D721Med (cell line): ENCODE measurements at places on chromosomes 3 and 15.

DNA sequence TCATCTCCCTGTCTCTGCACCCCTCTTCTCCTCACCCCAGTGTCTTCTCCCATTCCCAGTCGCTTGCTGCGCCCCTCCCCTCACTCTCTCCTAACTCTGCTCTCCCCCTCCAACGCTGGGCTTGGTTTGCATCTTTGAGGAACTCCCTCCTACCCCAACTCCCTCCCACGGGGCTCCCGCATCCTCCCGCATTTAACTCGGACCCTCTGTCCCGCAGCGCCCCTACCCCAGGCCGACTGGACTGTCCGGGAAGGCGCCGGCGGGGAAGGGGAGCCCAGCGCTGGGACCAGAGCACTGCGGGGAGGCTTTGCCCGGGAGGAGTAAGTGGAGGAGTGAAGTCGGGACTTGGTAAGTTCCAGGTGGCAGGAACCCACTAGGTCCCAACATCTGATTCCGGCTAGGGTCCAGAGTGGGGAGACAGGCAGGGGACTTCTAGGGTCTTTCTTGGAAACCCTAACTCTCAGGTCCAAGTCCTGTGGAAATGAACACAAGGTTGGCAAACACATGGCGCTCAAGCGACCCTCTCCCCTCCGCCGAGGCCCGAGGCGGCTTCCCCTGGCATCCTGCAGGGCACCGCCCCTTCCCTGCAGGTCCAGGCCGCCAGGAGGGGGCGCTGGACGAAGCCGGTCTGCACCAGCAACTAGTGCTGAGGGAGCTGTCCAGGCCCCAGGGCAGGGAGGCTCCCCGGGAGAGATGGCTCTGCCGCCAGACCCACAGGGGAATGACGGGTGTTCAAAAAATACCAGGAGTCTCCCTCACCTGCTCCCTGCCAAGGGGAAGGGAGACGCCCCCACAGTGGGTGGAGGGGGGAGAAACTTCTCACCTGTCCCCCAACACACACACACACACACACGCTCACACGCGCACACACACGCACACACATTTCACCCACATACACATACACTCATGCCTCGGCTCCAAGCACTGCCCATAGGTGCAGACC lies 53.2 kb downstream of the LHFPL4 start:
- DNase-seq, result peak; percentile 60

DNA sequence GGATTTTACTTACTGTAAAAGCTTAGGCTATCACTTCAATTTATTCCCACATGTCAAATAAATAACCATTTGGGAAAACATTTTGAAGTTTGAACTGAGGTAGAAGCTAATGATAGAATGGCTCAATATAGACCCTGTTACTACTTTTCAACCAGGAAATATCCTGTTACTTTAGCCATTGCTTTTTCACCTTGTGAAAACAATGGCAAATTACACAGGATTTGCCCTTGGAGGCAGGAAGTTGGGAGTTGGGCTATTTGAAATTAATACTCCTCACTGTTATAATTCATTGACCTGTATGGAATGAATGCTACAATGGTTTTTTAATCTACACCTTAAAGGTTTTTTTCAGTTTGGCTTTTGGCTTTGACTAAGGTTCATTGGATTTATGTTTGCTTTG lies 98.1 kb upstream of the UBE2E2 start:
- DNase-seq, result no peak

DNA sequence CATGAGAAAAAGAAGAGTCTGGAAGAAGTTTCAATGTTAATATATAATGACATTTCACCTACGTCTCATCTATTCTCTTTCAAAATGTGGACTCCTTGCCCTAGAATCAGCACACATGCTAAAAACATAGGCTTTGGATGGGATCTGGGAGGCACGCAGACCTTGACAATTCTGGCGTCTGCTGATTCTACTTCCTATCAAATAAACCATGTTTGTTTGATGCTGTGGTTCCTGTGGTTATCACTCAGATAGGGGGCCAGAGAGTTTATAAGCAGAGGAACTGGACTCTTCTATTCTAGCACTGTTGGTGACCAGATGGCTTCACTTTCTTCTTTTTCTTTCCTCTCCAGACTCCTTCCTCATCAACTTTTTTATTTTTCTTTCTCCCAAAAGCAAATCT lies 336.8 kb downstream of the DIPK2A start:
- DNase-seq, result no peak

DNA sequence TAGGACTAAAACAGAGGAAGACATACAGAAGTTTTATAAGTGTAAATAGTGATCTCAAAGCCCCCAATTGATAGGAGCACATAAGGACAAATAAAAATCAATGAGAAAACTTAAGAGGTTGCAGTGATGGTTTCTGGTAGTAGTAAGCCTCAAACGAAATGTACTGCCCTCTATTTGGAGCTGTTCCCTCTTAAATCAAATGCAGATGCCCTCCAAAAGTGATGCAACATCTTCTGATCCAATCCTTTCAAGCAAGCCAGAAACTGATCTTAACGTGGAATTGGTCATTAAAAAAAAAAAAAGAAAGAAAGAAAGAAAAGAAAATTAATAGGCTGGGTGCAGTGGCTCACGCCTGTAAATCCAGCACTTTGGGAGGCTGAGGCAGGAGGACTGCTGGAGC lies 259.3 kb downstream of the ZBTB20 start:
- no peak for DNase-seq

DNA sequence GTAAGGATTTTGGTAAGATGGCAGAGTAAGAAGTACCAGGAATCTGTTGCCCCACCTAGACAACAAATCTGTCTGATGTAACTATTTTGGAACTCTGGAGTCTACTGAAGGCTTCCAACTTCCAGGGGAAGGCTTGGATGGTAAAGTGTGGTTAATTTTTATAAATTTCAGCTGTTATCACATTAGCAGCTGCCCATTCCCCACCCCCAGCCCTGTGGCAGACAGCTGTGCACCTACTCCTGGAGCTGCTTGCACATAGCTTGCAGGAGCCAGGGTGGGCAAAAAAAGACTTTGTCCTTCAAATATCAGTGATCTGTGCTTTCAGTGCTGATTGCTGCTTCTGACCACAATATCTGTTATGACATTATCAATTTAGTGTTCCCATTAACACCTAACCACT lies 47.4 kb downstream of the FRMD5 start:
- DNase-seq, result no peak

GRCh38 chr15:52171386-52171785 lies 19.8 kb downstream of the GNB5 start:
- no peak for DNase-seq

DNA sequence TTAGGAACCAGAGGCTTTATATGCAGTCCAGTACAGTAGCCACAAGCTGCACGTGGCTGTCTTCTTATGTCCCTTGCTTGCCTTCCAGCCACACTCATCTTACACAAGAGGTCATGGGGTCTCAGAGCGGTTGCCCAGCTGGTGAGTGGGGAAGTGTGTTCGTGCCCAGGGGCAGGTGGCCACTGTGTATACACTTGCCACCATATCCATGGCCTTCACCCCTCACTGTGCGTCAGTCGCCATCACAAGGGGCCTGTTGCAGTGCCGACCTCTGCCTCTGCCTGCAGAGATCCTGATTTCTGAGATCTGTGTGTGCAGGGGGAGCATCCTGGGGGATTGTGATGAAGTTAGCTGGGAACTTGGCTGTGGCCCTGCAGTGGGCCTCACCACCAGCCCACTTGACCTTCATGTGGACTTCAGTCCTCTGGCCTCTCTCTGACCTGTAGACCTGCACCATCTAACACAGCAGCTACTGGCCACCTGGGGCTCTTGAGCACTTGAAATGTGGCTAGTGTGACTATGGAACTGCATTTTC lies 43.1 kb upstream of the SACM1L start:
- DNase-seq, result no peak

DNA sequence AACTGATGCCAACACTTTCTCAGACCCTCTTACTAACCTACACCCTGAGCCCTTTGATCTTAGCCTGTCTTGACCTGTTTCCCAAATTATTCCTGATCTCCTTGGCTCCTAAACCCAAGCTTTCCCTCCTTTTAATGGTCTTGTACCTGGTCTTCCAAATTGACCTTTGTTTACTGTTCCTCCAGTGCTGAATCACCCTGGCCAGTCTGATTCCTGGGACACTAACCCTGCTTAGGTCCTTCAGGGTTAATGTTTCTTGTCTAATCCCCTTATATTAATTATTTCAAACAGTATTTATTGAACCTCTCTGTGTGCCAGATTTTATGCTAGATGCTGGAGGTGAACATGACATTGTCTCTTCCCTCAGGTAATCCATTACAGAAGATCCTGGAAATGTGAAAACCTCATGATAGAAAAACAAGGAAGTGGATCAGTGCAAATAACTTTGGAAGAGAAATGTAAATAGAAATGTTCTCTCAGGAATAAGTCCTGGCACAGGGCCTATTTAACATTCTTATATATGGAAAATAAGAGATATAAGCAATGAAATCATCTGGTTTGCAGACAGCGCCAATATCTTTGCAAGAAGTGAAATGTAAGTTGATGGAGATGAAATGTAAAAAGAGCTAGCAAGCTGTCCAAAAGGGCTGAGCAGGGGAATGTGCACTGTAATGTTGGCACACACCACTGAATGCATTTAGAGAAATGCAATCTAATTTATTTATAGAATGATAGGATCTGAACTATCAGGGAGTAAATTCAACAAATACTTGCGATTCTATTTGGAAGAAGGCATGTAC lies 20.7 kb downstream of the HGD start:
- DNase-seq, result no peak

DNA sequence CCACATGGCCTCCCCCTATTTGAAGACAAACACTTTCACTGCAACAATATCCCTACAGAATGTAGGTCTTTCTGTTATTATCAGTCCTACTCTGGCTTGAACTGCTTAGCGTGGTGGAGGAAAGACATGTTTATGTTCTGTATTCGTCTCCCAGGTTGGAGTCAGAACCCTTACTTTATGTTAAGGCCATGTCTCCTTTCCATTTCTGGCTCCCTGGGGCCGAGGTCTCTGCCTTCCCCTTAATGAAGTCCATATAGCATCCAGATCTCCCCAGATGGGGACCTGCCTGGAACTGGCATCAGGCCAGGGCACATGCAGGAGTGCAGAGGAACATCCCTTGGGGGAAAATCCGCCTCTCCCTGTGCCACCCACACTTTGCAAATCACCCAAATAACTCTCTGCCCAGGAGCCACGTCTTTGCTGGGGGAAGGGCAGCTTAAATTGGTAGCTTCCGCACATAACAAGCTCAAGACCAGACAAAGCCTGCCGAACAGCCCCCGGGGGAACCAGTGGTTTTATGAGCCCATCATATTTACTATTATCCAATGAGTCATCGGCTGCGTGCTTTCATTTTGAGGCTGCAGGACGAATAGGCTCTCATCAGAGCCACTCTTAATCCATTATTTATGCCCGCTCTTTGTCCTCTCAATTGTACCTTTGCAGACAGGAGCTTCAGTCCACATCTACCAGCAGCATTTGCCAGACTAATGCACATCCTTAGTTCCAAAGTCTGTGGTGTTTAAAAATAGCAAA lies 237.0 kb downstream of the UACA start:
- DNase-seq, result no peak

GRCh38 chr3:155231792-155232191 lies 61.7 kb downstream of the STRIT1 start:
- no peak for DNase-seq

- no peak for DNase-seq
These were observed 41.6 kb upstream of the ACKR4 start for GRCh38 chr3:132555306-132556035.

DNA sequence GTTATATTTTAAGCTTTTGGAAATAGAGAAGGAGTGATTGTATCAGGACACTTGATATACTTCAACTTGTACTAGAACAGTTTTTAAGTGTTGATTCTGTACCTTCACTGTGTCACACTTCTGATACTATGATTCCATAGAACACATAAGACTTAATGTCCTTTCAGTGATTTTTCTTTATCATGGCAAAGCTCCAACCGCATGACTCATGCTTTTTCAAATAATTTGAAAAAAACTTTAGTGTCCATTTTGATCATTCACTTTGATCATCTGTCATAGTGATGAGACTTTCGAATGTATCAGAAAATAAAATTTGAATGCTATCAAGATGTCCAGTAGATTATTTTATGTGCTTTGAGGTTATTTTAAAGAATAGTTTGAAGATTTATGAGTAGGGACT lies 32.0 kb downstream of the AP4E1 start:
- DNase-seq, result no peak

DNA sequence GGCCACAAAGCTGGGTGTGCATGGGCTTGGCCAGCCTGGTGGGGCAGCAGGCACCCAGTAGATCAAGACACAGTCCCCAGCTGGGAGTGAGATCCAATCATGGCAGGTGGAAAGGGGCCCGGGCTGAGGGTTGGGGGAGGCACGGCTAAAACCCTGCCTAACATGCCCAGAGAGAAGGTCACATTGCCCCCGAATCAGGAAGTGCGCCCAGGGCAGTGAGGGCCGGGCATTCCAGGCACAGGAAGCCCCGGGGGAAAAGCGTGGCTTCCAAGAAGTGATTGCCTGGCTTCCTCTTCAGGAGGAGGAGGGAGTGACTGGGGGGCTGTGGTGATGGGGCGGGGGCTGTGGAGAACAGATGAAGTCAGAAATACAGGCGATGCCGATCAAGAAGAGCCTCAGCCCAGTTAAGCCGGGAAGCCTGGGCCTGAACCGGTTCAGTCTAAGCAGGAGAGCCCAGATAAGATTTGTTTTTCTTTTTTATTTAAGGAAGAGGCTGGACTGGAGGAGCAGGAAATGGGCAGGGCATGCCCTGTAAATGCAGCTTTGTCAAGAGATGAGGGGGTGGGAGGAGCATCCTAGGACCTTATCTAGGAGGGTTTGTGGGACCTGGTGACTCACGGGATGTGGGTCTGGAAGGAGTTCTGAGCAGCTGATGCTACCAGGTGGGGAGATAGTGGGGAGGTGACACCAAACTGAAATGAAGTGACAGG lies 83.9 kb downstream of the CHSY1 start:
- no peak for DNase-seq

- DNase-seq, result no peak
These were observed 269.6 kb upstream of the ST8SIA2 start for GRCh38 chr15:92123962-92124656.

- DNase-seq, result no peak
These were observed 6.1 kb upstream of the SATB1 start for GRCh38 chr3:18431266-18431665.

DNA sequence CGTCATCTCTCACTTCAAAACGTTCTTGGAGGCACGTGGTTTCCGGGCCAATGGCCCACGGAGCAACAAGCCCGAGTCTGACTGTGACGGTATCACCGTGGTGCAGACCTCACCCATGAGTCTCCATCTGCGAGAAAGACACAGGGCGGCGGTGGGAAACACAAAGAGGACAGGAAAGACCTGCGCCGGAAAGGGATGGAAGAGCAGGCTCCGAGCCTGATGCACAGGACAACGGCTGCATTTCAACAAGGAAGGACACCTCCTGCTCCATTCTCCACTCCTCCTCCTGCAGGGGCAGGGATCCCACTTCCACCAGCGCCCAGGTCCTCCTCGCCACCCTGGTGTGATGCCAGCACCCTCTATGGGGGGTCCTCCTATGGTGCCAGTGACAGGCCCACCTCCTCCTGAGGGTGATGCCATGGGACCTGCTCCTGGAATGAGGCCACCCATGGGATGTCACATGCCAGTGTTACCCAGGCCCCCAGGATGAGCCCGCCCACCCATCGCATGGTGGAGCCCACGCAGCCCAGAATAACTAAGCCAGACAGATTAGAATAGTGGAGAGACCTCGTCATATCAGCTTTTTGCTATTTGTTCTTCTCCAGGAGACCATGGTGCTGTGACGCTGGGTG lies 73.0 kb upstream of the PCSK6 start:
- no peak for DNase-seq
